NCI-H748 treated with DMSO at 0.1 percent for 48 hours (cell line): ENCODE measurements at places on chromosomes 7 and 10.
A peak's percentile ranks its signal among the peaks of the same experiment; 100 is the strongest.

DNA sequence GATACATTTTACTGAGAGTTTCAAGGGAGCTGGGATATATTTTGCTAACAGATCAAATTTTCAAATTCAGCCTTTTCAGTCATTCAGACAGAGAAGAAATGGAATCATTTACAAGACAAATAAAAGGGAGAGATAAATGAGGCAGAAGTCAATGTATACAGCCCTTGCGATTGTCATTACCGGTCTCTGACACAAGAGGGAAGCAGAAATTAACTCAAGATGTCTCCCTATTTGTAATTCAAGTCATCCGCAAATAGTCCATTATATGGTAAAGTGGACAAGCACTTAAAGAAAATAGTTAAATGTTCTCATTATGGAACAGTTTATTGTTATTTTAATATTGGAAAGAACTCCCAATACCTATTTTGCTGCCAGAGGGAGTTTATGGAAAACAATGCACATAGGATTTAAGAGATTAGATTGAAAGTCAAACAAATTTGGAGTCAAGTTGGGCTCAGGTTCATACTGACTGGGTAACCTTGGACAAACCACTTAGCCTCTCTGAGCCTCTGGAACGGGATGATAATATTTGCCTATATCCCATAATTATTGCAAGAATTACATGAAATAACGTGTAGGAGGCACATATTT is 89.3 kb upstream of the PRKCQ start:
- DNase-seq, result peak; percentile 0

DNA sequence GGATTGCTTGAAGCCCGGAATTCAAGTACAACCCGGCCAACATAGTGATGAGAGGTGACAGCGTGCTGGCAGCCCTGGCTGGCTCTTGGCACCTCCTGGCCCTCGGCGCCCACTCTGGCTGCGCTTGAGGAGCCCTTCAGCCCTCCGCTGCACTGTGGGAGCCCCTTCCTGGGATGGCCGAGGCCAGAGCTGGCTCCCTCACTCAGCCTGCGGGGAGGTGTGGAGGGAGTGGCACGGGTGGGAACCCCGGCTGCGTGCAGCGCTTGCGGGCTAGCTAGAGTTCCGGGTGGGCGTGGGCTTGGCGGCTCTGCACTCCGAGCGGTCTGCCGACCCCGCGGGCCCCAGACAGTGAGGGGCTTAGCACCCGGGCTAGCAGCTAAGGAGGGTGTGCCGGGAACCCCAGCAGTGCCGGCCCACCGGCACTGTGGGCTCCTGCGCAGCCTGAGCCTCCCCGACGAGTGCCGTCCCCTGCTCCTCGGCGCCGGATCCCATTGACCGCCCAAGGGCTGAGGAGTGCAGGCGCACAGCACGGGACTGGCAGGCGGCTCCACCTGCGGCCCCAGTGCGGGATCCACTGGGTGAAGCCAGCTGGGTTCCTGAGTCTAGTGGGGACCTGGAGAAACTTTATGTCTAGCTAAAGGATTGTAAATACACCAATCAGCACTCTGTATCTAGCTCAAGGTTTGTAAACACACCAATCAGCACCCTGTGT is 12.1 kb upstream of the RNF216 start:
- DNase-seq, result no peak

DNA sequence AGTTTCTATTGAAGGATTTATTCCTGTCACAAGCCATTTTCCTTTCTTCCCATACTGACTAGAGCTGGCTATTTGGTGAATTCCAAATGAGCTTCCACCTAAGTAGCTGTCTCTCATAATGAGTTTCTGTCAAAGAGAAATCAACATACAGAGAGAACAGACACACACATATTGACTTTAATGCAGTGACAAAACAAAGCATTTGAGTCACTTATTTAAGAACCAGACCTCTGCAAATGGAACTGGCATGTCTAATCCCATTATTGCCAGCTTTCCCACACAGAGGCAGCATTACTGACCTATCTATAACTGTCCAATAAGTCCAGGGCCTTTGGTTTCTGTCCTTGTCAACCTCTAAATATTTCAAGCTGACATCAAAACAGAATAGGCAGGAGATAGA is 179.3 kb upstream of the CSTF2T start:
- no peak for DNase-seq

GRCh38 chr7:29017713-29018112 is 59.6 kb upstream of the TRIL start:
- DNase-seq, result no peak

DNA sequence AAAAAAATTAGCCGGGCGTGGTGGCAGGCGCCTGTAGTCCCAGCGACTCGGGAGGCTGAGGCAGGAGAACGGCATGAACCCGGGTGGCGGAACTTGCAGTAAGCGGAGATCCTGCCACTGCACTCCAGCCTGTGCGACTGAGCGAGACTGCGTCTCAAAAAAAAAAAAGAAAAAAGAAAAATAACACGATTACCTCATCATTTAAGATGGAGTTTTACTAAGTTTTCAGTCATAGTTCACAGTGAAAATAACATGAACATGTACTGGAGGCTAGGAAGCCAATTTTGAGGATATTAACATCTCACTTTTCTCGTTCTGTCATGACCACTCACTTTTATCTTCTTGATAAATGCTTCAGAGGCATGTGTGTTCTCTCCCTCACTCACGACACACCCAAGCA is 3.1 kb upstream of the RUNDC3B start:
- no peak for DNase-seq

DNA sequence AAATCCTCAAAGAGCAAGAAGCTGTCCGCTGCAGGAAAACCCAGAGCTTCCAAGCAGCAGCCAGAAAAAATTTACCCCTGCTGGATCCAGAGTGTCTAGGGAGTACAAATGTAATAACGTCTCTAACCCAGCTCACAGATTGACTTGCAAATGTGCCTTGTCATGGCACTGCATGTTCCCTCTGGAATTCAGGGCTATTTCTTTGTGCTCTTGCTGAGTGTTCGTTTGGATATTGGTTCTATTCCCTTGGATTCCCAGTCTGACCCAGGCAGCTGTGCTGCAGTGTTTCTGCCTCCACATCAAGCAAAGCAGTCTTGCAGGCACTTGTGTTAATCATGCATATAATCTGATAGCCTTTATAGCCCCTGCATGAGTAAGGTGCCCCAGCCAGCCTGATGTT is 209.9 kb upstream of the GHITM start:
- DNase-seq, result no peak

DNA sequence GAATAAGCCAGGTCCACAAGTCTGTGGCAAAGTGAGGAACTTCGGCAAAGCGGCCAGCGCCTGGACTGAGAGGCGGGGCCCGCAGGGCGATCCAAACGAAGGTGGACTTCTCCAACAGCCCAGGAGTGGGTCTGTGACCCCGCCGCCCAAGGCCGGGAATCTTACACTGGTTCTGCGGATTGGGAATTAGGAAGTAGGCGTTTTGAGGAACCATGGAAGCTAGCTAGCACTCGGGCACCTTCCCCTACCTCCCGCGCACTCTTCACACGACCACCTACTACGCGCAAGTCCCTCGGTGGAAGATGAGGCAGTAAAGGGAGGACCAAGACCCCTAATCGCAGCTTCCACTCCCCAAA is 570 bp upstream of the ARF5 start:
- no peak for DNase-seq

DNA sequence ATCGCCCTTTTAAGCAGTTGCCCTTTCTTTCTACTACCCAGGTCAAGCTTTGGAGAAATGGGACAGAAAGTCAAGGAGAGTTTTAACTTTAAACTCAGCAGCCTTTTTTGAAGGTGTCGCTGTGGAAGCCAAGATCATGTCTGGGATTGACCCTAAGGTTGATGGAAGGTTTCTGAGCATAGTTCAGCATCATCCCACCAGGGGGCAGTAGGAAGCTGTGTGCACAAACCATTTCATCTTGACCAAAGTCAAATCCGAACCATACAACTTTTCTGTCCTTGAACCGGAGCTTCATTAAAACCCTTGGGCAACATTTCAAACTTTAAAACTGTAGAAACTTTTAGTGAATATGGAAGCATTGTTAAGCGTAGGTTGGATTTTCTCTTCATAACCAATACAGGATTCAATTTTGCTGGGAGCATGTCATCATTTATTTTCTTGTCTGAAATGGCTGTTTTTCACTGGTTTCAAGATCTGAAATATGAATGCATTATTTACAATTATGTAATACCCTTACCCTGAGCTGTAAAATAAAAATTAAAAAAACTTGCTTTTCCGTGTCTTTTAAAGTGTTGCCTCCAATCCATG is 214.4 kb upstream of the KIAA1217 start:
- DNase-seq, result peak; percentile 14

GRCh38 chr7:141242568-141242967 is 168.7 kb downstream of the TMEM178B start:
- no peak for DNase-seq

DNA sequence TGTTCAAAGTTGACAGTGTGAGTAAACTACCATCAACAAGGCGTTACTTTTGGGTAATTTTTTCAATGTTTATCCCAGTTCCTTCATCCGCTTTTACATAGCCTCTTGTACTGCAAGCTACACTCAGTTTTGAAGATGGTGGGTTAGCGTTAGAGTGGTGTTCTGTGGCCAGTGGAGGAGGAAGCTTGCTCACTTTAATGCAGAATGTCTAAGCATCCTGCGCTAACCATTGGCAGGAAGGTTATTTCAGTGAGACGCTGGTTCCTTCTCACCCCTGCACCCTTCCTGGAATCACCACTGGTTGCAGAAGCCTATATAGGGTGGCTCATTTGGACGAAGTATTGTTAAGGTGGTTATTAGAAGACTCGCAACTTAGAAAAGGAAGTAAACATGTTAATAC is 159.1 kb downstream of the CELF2 start:
- DNase-seq, result no peak

GRCh38 chr10:33487014-33487776 is 152.7 kb upstream of the NRP1 start:
- no peak for DNase-seq

DNA sequence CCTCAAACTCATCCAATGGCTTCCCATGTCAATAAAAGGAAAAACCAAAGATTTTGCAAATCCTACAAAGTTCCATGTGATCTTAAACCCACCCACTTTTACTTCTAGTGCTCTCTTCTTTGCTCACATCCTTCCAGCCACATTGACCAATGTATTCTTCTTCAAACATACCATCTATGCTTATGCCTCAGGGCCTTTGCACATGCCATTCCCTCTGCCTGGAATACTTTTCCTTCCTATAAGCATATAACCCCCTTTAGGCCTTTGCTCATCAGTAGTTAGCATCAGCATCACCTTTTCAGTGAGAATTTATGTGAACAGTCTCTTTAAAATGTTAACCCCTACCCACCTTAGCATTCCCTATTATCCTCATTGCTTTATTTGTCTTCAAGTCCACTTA is 11.0 kb upstream of the PCLO start:
- DNase-seq, result no peak

DNA sequence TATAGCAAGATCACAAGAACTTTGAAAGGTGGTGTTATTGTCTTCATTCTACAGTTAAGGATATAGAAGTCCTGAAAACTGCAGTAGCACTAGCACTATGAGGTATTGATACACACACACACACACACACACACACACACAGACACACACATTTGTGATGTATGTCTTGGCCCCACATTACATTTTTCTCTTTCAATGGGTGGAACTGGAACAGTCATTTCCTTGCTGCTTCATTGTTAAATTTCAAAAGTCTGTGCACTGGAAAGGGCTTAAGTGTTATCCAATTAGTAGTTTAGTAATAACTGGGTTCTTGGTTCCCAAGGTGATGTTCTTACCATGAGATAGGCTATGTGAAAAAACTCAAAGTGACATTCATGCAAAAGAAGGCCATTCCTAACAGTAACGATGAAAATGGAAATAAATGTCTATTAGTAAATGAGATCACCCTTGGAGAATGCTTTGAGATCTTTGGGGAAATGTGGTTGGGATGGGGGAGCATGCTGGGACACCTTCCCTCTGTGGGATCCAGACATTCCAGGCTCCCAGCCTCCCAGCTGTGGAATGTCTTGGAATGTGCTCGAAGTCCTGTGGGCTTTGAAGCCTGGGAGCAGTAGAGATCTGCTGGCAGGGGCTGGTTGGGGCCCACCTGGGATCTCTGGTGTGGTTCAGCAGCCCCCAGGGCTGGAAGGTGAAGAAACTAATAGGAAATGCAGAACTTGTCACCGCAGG is 37.4 kb upstream of the CALD1 start:
- no peak for DNase-seq

DNA sequence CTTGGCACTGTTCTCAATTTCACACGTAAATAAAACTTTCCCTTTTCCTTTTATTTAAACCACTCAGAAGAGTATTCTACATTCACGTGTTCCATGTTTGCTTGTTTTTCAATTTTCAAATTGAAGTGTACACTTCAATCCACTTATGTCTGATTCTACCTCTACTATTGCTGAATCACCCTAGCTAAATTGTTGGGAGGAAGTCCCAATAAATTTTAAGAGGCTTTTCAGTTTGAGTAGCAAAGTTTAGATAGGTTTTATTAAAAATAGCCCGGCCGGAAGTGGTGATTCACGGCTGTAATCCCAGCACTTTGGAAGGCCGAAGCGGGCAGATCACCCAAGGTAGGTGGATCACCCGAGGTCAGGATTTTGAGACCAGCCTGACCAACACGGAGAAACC is 1414.7 kb upstream of the CELF2 start:
- no peak for DNase-seq

DNA sequence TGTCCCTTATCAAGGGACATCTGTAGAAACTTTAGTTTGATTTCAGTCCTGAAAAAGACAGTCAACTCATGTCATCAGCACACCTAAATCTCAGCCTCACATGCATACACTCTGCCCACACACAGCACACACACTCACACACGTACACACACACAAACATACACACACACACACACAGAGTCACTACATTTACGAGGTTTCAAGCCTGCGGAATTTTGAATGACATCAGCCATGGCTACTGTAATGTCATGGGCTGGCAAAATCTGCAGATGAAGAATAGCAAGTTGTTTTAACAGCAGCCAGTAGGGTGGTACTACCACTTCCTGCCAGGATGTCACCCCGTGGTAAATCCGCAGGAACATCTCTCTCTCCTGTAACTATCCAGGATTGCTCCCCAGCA is 37.1 kb upstream of the EZH2 start:
- no peak for DNase-seq

DNA sequence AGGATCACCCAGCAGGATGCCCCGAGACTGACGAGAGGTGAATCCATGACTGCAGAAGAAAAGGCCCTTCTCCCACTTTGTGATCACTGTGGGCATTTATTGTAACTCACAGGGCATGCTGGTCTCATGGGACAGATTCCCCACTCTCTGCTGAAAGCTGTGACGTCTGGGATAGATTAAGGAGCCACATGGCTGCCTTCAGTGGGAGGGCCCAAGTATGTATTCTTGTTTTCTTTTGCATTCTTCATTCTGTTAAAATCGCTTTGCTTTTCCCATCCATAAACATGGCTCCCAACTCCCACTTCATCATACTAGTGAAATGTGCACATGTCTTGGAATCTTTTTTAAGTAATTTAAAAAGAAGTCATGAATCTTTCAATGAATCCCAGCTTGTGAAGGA is 67.2 kb downstream of the FAM107B start:
- DNase-seq, result no peak

GRCh38 chr10:92640107-92640506 is 47.2 kb downstream of the KIF11 start:
- DNase-seq, result no peak
